HCT116 (cell line): ENCODE measurements at places on chromosomes 11 and 22. TPM values are rescaled to one million over a fixed set of nuclear protein-coding genes. Genes with fewer than 3 reads are reported as not detected.

GRCh38 chr11:962688-963087 lies 37.0 kb downstream of the AP2A2 start:
- no peak for DNase-seq

GRCh38 chr11:74677131-74677530 lies 54.1 kb downstream of the CHRDL2 start:
- DNase-seq = no peak

ACTN3 gene
- total RNA-seq = not detected

DNA sequence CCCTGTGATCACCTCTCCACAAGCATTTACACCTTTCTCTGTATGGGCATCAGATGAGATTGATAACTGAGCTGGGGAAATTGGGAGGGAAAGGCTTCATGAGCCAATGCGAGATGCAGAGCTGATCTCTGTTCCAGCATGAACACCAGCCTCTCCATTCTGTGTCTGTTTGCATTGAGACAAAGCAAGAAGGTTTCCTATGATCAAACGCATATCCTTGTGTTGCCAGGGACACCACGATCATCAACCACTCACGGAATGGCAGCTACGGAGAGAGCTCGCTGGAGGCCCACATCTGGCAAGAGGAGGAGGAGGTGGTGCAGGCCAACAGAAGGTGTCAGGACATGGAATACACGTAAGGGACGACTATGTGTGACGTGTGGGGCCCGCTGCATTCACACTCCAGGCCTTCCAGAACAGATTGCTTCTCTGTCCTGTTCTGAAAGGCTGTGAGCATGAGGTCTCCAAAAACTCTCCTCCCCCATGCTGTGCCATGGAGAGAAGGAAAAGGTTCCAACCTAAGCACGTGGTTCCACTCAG lies 96.4 kb downstream of the AMOTL1 start:
- no peak for DNase-seq

OR4D5 gene
- total RNA-seq = not detected

- no peak for DNase-seq
Measured at GRCh38 chr11:95363708-95364107, 132.7 kb upstream of the SESN3 start.

- DNase-seq = peak; percentile 13
Measured at GRCh38 chr22:30027169-30027568, 53.1 kb upstream of the HORMAD2 start.

- no peak for DNase-seq
Measured at GRCh38 chr11:128239306-128239705, 348.1 kb downstream of the ETS1 start.

DNA sequence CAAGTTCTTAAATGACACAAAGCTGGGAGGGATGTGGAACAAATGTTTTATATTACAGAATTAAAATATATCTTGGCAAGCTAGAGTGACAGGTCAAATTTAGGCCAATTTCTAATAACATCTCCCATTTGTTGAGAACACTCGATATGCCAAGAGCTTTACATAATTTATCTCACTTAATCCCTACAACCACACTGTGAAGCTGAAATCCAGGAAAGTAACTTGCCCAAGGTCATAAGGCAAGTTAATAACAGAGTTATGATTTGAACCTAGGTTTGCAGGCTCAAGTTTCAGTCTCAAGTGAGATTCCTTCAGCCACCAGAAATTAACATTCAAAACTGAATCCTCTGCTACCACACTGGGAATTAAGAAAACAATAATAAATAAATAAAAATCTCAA lies 38.3 kb downstream of the RAB30 start:
- no peak for DNase-seq

- DNase-seq = peak; percentile 16
Measured at GRCh38 chr11:11265994-11266606, 87.0 kb downstream of the CSNK2A3 start.

DNA sequence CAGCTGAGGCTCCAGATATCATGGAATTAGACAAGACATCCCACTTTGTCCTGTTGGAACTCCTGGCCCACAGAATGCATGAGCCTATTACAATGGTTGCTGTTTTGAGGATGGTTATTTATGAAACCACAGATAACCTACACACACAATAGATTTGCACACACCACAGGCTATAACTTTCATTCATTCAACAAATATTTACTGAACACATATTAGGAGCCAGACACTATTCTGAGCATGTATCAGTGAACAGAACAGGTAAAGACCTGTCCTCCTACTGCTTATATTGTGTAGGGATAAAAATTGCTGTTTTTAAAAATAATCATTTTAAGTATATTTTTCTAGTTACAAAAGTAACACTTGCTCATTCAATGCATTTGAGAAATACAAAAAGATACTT lies 13.4 kb upstream of the LDLRAD3 start:
- DNase-seq = no peak

GRCh38 chr11:95404370-95404769 lies 173.4 kb upstream of the SESN3 start:
- no peak for DNase-seq

- DNase-seq = no peak
Measured at GRCh38 chr11:88301488-88302140, 35.9 kb downstream of the CTSC start.

KCNK4 gene
- total RNA-seq = not detected

DNA sequence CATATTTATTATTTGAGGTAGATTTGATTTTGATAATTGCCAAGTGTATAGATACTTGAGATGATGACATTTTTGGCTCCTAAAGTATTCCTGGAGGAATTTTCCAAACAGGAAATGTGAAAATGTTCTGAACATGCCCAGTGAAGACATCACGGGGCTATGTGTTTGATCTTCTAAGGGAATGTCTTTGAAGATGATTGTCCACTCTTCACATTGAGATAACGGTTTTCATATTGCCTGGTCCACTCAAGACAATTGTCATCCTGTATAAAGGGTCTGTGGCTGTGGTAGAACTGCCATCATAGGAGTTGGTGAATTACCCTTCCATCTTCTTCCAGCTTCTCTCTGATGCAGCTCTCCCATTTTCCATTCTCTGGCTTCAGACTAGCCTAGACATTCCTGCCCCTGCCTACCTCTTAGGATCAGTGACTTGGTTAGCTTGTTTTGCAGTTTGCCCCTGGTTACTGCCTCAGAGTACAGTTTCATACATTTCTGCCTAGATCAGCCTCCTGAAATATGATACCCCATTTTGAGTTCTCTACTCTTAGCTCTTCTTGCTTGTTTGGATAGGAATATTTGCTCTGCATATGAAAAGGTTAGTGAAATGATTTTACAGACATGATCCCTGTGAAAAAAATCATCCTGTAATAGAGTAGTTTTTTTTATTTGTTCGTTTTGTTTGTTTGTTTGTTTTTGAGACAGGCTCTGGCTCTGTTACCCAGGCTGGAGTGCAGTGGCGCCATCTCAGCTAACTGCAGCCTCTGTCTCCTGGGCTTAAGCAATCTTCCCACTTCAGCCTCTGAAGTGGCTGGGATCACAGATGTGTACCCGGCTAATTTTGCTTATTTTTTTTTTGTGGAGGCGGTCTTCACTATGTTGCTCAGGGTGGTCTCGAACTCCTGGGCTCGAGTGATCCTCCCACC lies 111.4 kb upstream of the SORL1-AS1 start:
- no peak for DNase-seq

DNA sequence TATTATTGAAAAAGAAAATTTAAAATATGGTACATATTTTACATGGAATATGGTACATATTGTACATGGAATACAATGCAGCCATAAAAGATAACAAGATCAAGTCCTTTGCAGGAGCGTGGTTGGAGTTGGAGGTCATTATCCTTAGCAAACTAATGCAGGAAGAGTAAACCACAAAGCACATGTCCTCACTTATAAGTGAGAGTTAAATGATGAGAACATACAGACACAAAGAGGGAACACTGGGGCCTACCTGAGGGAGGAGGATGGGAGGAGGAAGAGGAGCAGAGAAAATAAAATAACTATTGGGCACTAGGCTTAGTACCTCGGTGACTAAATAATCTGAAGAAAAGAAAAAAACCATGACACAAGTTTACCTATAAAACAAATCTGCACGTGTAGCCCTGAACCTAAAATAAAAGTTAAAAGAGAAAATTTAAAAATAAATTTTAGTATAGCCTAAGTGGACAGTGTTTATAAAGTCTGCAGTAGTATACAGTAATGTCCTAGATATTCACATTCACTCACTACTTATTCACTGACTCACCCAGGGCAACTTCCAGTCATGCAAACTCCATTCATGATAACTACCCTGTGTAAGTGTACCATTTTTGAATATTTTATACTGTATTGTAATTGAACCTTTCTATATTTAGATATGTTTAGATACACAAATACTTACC lies 204.4 kb downstream of the FAM76B start:
- no peak for DNase-seq

DNA sequence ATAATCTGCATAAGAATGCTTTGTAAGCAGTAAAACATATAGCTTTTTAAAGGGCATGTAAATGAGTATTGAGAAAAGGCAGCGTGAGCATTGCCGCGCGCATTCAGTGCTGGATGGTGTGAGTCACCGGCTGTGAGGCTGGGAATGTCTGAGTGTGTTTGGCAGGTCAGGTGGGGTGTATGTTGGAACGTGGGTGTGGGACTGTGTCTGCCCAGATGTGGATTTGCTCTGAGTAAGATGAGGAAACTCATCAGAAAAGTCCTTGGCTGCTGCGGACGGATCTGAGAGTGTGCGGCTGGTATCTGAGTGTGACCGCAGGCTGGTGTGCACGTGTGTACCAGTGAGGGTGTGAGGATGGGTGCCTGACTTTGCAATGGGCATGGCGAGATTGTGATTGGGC lies 66.2 kb upstream of the NECTIN1 start:
- no peak for DNase-seq

GAB4 gene
- total RNA-seq = not detected

WBP2NL gene
- total RNA-seq = not detected

DNA sequence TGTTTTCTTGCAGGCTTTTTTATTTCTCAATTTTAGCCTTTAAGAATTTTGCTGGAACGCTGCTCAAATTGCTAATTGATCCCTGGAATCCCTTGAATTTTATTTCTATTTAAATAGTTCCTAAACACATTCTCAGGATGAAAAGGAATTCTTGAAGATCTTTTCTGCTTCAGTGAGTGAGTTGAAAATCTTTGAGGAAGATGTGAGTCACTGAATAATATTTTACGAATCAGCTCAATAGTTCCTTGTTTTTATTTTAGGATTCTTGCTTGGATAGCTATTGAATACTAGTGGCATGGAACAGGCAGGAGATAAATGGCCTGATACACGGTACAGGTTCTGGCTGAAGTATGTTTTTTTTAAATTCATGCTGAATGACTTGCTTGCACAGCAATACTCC lies 194.6 kb upstream of the CCDC90B start:
- no peak for DNase-seq

RASSF10 gene
- not detected for total RNA-seq

GRCh38 chr11:113615773-113616172 lies 90.3 kb downstream of the TMPRSS5 start:
- no peak for DNase-seq

C1QTNF5 gene
- total RNA-seq = not detected

CCDC81 gene
- 0.69 TPM for total RNA-seq

GRCh38 chr11:77065878-77066228 lies 918 bp upstream of the CAPN5 start:
- no peak for DNase-seq

GRCh38 chr22:21029486-21030025 lies 2.8 kb downstream of the SLC7A4 start:
- DNase-seq = no peak

- no peak for DNase-seq
Measured at GRCh38 chr22:41919357-41920224, 4.7 kb upstream of the SHISA8 start.

SCO2 gene
- total RNA-seq = 7.0 TPM

GRCh38 chr22:38316364-38317121 lies 690 bp downstream of the CSNK1E start:
- no peak for DNase-seq

DNA sequence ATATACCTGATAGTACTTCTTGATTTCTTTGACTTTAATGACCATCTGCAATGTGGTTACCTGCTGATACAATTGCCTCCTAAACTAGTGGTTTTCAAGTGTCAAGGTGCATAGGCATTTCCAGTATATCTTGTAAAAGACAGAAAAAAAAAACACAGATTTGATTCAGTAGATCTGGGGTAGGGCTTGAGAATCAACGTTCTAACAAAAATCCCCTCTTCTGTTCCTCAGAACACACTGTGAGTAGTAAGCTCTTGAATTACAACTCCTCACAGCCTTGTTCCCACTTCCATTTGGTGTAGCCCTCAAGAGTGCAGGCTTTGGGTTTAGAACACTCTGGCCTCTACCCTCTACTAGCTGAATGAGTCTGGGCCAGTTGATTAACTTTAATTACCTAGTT lies 78.0 kb upstream of the CTSC start:
- no peak for DNase-seq

GRCh38 chr11:134223121-134223520 lies 646 bp downstream of the NCAPD3 start:
- no peak for DNase-seq
